ENCODE measurements at places on chromosomes 11 and 22. TPM values are rescaled to one million over a fixed set of nuclear protein-coding genes. Genes with fewer than 3 reads are reported as not detected.
A peak's percentile ranks its signal among the peaks of the same experiment; 100 is the strongest.

GRCh38 chr11:11261629-11262028, 91.4 kb downstream of the CSNK2A3 start:
- no peak for DNase-seq

DNA sequence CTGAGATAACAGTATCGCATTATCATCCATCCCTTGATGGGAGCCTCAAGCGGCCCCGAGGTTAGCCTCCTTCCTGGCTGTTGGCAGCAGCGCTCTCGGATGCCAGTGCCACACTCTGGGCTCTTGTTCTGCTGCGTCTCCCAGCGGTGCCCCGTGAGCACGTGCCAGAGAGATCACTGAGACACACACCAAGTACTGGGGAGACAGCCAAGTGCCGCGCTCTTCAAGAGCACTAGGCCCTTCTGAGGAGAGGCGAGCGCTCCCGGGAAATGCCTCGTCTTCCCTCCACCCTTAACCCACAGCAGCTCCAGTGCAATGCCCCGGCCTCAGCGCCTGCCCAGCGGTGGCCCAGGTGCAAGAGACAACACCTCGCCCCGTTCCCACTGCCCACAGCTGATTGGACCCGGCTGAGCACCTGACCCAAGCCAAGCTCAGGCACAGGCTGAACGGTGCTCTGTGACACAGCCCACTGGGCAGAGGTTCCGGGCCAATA, 248.3 kb upstream of the NARS2 start:
- DNase-seq = no peak

- peak; percentile 28 for DNase-seq
These were observed 16.1 kb downstream of the PKNOX2 start for GRCh38 chr11:125180413-125181305.

The TPBGL gene
- total RNA-seq = not detected

DNA sequence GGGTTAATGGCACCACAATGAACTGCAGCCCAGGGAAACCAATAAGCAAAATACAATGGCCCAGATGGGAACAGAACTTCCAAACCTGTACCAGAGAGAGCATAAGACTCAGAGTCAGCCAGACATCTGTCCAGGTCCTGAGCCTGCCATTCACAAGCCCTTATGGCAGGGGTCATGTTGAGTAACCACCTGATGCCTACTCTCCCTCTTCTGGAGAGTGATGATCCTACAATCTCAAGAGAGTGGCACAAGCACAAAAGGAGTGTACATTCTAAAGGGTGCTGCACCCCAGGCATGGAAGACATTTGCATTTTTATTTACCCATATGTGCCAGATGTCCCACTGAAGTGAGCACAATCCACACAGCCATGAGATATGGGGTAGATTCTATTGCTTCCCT, 10.6 kb downstream of the TENM4 start:
- no peak for DNase-seq

DNA sequence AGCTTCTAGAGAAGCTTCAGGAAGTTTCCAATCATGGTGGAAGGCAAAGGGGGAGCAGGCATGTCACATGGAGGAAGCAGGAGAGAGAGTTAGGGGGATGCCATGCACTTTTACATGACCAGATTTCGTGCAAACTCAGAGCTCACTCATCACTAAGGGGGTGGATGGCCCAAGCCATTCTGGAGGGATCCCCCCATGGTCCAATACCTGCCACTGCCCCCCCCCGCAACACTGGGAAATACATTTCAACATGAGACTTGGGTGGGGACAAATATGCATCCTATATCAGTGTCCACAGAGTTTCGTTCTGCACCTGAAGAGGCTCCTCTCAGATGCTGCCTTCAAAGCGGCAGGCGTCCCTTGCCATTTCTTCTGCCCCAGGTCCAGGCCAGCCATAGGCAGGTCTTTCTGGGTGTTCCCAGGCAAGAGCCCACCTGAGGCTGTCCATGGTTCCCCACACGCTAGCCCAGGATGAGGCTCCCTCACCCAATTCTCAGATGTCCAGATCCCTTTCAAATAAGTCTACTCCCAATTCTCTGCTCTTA, 1344.3 kb downstream of the TBC1D22A start:
- DNase-seq = no peak

DNA sequence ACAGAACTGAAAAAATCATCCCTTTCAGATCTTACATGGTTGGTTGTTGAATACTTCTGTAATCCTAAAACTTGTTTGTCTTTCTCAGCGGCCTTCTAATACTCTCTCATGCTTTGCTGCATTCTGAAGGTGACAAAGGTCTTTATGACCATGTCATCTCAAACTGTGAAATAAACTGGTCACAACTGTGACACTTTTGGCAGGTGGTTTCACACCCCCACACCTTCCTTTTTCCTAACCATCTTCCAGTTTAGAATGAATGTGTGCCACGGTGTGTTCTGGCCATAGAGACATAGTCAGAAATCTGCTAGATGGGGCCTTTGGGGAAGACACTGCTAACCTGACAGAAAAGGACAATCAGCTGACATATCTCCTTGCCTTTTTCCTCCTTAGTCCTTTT, 14.7 kb upstream of the RFPL3 start:
- DNase-seq = no peak

- DNase-seq = peak; percentile 48
These were observed 741 bp upstream of the TALDO1 start for GRCh38 chr11:746289-747157.

DNA sequence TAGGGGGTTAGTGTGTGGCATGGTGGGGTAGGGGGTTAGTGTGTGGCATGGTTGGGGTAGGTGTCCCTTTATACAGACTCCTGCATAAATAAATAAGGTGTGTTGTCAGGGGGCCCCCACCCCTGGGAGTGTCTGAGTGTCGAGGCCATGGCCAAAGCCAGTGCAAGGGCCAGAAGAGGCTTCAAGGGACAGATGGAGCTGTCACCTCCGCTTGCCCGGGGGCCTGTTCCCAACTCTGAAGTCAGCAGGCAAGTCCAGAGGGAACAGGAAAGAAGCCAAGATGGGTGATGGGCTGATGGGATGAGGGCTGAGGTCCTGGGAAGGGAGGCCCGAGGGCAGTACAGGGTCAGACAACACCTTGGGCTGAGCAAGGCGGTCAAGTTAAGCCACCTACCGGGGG, 997.8 kb downstream of the BRD1 start:
- DNase-seq = no peak

GRCh38 chr11:42951266-42951665, 360.5 kb upstream of the API5 start:
- no peak for DNase-seq

DNA sequence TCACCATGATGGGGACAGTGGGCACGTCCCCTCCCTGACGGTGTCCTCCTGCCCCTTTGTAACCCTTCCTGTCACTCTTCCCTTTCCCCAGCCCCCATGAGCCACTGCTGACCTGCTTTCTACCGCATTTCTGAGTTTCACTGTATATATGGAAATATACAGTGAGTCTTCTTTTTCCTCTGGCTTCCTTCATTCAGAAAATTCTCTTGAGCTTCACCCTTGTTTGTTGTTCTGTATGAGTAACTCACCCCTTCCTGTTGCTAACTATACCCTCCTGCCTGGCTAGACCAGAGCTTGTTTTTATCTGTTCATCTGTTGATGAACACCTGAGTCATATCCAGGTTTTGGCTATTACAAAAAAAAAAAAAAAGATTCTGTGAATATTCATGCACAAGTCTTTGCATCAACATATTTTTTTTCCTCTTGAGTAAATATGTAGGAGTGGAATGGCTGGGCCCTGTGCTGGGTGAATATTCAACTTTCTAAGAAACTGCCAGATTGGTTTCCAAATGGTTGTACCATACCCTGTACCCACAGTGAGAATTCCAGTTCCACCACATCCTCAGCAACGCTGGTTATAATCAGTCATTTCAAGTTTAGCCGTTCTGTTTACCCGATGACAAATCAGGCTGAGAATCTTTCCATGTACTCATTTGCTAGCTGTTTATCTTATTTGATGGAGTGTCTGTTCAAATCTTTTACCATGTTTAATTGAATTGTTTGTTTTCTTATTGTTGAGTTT, 62.0 kb downstream of the IGF2 start:
- peak; percentile 91 for DNase-seq

DNA sequence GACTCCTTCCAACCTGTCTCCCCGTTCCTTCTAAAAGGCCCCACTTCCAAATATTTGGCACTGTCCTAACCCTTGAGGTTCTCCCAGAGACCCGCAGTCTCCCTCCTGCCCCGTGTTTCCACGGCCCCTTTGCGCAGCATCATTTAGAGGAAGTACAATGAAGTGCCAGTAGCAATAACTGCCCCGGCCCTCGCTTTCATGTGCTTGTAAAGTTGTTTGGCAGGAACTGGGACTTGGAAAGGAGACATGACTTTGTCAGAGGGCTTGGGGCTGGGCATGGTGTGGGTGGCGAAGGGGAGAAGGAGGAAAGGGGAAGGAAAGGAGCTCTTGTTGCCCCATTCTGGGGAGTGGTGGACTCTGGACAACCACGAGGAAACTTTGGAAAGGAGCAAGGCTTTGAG, 2.6 kb downstream of the CD44 start:
- DNase-seq = no peak

The IPO7 gene
- total RNA-seq = 129 TPM

GRCh38 chr11:60392361-60392760, 3.9 kb upstream of the MS4A14 start:
- DNase-seq = no peak

The TRIM29 gene
- total RNA-seq = 0.69 TPM

The GPR137 gene
- total RNA-seq = 18.9 TPM

DNA sequence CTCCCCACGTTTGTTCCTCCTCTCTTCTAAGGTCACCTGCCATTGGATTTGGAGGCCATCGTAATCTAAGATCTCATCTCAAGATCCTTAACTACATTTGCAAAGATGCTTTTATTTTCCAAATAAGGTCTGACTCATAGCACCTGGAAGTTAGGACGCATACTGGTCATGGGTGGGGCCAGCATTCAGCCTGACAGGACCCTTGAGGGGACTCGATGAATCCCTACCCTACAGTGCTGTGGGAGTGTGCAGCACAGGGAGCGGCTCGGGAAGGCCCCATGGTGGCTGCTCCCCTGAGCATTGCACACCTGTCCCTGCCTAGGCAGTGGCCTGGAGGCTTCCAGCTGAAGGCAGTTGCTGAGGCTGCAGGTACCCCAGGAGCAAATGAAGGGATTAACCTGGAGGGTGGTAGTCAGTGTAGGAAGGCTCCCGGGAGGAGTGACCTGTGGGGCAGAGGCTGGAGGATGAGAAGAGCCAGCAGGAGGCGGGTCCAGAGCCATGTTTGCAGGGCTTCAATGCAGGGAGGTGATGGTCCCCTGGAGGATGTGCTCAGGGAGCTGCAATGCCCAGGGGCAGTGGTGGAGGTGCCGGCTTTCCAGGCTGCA, 362.2 kb downstream of the CTTN start:
- DNase-seq = peak; percentile 5

DNA sequence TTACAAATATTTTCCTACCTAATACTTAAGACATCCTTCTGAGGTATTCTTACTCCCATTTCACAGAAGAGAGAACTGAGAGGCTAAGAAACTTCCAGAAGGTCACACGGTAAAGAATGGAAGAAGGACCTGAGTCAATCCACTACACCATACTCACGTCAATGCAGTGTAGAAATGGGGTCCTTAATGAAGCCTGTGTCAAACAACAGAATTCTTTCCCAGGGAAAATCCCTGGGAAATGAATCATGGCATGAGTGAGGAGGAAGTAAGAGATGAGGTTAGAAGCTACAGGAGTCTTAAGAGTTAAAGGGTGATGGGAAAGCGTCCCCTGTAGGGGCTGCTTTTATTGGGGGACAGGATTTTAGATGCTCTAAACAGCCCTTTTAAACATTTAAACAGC, 147.9 kb downstream of the C11orf91 start:
- DNase-seq = peak; percentile 7

GRCh38 chr11:105189581-105189980, 50.0 kb upstream of the CARD18 start:
- DNase-seq = peak; percentile 55

The FGF3 gene
- not detected for total RNA-seq

DNA sequence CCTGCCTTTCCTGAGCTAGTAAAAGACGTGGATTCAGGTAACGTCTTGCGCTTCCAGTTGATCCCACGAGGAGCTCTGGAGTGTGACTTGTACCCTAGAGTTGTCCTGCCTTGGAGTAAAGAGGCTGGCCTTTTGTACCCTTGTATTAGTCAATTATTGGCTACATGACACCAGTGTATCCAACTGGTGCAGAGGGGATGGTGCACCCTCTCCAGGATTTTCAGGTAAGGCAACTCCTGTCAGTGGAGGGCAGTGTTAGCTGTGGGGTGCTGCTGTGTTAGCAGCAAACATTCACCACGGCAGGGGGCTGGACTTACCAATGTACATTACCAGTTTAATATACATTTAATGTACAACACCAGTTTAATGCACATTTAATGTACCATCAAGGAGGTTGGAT, 233.5 kb downstream of the MIAT start:
- DNase-seq = peak; percentile 29

DNA sequence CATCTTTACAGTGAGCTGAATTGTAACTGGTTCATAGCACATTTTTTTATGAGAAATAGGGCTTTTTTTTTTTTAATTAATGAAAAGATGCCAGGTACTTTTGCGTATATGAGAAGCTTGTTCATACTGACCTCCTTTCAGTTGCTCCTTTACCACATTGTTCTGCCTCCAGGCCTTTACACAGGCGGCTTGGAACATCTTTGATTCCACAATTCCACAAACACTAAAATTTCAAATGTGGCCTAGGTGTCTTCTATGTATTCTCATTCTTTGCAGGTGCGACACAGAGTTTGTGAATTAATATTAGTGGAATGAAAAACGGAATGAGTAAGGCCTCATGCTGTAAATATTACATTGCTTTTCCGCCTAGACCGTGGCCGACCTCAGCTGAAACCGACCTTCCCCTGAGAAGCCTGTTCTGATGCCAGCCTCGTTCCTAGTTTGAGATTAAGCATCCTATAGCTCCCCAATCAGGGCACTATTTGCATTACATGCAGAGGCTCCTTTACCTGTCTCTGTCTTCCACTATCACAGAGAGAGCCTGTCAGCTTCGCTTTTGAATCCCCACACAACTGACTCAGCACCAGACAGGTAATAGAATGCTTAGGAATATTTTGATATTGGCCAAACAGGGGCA, 125.8 kb downstream of the LDLRAD3 start:
- DNase-seq = no peak

The FAM83F gene
- total RNA-seq = 4.6 TPM

All from renal cortical epithelial cell (primary cell).